ENCODE measurements at places on chromosomes 12 and 14.

DNA sequence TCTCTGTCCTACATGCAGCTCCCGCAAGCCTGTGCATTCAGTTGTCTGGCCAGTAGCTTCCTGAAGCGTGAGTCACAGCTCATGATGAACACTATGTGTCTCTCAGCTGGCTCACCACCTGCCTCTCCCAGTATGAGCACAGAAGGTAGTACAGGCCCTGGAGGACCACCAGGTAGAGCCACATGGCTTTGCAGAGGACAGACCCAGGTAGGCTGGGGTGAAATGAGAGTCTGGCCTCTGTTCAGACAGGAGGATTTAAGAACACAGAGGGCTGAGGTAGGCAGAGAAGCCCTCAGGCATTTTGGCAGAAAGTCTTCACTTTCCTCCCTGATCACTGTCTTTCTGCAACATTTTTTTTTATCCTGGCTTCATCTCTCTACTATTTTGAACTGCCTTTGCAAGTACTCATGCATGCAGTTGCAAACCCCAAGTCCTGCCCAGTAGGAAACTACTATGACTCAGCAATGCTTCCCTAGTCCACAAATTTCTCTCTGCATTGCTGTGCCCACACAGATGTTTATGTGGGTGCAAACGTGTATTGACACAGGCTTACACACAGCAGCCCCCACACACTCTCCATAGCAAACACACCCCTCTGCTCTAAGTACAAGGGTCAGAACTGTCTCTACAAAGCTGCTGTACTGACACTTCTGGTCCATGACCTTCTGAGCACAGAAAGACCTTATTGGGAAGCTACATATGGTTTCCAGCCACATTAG lies 7.2 kb upstream of the SDR9C7 start:
- DNase-seq, result peak; percentile 49

GRCh38 chr14:77752799-77753516 lies 8.0 kb downstream of the SNW1 start:
- no peak for DNase-seq

DNA sequence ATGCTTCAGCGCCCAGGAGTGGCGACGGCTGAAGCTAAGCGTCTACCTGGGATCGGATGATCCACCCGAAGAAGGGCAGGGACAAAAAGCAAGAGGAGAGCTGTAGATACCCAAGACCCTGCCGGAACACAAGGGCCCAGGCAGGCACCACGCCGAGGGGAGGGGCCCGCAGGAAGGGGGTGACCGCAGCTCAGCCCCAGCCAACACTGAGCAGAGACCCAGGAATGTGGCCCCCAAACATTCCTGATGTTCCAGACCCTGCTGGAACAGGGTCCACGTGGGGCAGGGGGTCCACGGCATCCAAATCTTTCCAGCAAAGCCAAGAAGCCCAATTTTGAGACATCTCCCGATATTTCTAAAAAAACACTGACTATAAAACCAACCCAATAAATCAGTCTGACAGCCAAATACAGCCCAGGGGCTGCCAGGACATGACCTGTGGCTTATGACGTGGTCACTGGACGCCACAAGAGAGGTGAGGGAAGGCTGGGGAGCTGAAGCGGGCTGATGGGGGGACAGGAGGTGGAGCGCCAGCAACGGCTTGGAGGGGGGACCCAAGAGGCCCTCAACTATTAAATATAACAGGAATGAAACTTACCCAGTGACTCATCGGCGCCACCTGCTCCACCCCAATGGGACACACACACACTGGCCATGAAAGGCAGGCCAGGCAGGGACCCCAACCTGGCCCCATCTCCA lies 58.9 kb downstream of the NCOR2 start:
- no peak for DNase-seq

GRCh38 chr12:131085125-131085815 lies 131.6 kb downstream of the ADGRD1 start:
- DNase-seq, result no peak

GRCh38 chr12:103905730-103906349 lies 24.4 kb upstream of the HSP90B1 start:
- DNase-seq, result no peak

GRCh38 chr14:36241183-36241582 lies 64.7 kb upstream of the PTCSC3 start:
- DNase-seq, result no peak

GRCh38 chr12:10220398-10221077 lies 7.9 kb downstream of the GABARAPL1 start:
- no peak for DNase-seq

- DNase-seq, result no peak
These were observed 28.1 kb upstream of the PPM1A start for GRCh38 chr14:60220917-60221316.

- no peak for DNase-seq
These were observed 140.1 kb downstream of the DHRS2 start for GRCh38 chr14:23776296-23776695.

- no peak for DNase-seq
These were observed 4.9 kb downstream of the WSB2 start for GRCh38 chr12:118055865-118056773.

DNA sequence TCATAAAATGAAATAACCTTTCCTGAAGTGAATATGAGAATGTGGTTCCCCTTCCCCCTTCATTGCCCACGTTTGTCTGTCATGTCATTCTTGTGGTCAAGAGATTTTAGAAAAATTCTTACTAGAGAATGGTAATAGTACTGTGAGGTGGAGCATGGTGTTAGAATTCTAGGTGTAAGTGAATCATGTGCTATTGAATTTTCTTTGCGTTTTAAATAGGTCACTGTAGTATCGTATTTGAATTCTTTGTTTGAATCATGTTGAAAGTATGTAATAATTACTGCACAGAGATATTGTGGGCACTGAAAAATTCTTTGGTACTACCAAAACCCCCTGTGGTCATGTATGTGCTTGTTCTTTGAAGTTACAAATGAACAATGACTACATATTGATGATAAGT lies 49.9 kb downstream of the FUT8 start:
- DNase-seq, result no peak
